Stimulated activated CD4-positive, alpha-beta T cell treated with anti-CD3 and anti-CD28 coated beads, TNF-alpha, amount 100 ng/mL, for 24 hours (primary cell): ENCODE measurements at places on chromosomes 2 and 18.

DNA sequence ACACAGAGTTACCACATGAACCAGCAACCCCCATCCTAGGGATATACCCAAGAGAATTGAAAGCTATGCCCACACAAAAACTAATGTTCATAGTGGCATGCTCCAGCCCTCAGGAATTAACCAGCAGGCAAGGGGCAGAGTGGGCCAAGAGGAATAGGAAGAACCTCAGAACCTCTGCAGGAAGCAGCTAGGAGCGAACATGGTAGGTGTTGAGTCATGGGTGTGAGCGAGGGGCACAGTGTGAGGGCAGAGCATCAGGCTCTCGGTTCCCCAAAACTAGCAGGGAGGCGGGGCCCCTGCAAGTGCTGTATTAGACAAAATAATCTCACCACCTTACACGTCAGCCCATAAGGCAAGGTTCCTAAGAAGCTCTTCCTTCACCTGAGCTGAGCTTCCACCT, 5.6 kb upstream of the RUFY4 start:
- DNase-seq, result no peak

DNA sequence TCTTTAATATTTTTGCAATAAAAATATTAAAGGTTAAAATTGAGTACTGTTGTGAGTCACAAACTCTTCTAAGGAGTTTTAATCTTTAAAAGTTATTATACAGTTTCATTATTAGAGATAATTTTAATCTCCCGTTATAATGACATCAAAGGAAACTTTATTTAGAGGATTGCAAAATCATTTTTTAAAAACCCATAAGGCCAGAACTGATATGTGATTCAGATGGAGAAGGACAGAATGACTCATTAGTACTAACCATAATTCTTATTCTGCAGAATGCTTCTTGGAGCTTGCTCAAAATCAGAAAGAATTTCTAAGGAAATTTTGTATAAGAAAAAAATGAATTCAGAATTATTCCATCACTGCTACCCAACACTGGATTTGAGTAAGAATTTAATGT, 12.5 kb upstream of the HNRNPLL start:
- DNase-seq, result no peak

DNA sequence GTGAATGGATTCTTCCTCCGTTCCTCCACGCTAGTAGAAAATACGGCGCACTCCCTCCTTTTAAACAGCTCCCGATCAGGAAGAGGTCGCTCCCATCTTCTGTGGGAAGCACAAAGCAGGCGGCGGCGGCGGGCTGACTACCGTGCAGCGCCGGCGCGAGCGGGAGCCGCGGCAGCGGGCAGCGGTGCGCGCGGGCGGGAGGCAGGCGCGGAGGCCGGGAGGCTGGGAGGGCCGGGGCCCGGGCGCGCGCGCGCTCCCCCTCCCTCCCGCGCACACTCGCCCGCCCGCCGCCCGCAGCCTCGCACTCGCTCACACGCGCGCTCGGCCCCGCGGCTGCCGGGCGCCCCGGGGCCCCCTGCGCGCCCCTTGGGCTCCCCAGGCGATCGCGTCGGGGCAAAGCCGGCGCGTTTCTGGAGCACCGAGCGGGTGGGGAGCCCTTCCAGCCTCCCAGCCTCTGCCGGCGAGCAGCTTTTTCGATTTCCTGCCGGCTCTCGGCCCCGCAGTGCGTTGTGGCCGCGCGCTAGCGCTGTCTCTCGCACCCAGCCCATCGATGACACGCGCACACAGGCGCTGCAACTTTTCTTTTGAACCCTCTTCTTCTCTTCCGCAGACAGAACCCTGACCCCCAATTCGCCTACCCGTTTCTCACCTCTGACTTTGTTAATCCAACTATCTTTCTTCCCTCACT, at the start of gene SLC8A1:
Gene SLC8A1, minus strand, starts transcription at position 173 of the 688 bp plus-strand sequence.
- DNase-seq, result no peak

DNA sequence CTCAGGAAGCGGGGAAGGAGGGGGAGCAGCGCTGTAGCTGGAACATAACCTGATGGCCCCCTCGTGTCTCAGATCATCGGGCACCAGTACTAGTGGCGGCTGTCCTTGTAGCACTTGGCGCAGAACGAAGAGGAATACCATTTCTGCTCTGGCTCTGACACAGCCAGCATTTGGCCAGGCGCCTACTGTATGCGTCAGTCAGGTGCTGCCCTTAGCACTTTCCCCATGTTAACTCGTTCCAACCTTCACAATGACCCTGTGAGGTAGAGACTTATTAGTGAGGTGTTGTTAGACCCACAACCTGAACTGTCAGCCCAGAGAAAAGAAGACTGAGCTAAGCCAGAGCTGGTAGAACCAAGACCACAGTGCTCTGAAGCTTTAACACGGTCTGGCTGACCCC, 47.7 kb upstream of the EML6 start:
- no peak for DNase-seq

DNA sequence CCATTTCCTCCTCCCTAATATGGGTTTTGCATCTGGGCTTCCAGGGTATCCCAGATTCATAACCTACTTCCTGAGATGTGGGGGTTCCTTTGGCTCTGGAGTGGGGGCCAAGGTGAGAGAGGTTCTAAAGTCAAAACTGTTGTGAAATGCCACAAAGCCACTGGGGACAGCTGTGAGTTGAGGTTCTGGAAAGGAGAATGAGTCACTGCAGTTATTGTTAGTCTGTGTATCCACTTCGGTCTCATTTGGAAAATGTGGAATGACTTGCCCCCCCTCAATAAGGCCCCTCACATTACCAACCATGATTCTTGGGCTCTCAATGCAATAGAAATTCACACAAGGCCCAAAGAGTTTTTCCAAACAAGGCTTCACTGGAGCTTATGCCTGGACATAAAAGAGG, 51.1 kb upstream of the LGALSL start:
- DNase-seq, result no peak

- DNase-seq, result no peak
These were observed 50.5 kb downstream of the IMPA2 start for GRCh38 chr18:12031846-12032245.

DNA sequence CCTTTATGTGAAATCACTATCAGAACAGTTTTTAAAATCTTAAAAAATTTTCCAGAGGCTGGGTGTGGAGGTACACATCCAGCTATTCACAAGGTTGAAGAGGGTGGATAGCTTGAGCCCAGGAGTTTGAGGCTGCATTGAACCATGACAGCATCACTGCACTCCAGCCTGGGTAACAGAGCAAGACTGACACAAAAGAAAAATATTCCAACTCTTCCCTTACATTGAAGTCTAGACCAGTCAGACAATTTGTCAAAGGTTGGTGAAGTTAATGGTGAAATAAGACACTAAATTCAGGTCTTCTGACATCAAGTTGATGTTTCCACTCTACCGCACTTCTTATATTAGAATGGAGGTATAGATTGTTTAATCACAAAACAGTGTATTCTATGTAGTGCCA, 52.8 kb downstream of the HYCC2 start:
- DNase-seq, result no peak

DNA sequence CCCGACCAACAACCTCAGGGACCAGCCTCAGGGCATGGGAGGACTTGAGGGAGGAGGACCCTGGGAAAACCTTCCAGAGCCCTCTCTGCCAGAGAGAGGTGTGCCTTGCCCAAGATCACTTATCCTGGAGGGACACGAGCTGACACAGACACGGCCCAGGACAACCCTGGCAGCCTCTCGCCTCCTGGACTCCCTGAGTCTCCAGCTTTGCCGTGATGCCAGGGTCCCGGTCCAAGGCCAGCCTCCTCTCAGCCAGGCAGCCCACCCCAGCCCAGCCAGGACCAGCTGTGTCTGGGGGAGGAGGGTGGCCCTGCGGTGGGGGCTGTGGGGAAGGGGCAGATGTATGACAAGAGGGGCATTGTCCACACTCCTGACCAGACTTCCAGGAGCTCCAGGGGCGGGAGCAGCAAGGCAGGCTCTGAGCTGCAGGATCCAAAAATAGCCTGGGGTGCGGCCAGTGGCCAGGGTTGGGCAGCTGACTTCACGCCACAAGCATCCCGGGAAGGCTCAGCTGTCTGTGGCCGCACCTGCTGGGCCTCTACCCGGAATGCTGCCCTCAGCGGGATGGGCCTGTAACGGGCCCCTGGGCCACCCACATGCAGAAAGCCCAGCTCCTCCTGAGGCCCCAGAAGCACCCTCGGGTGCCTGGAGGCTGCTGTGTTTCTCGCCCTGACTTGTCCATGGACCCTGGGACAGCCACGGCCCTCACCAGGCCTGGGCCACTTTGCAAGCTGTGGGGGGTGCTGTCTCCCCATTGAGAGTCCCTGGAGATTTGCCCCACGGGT, 65.5 kb upstream of the GPC1 start:
- DNase-seq, result no peak

DNA sequence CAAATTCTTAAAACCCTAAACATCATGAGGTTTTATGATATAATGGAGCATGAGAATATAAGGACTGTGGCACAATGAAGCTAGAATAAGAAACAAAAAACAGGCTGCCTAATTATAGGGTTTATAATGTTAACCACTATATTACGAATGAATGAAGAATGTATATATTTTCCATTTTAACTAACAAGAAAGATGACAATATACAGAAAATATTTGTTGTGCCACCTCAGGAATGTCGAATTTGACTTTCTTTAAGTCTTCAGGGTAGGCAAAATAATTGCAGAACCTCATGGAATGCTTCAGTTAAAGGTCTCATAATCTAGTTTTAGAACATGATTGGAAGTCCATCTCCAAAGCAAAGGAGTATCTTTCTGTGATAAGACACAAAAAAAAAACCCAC, 282.9 kb upstream of the SLC8A1 start:
- no peak for DNase-seq

GRCh38 chr2:218824004-218824403, 7.6 kb downstream of the PRKAG3 start:
- no peak for DNase-seq

GRCh38 chr2:136909777-136910176, 144.4 kb downstream of the THSD7B start:
- no peak for DNase-seq

- no peak for DNase-seq
These were observed 18.7 kb downstream of the DYSF start for GRCh38 chr2:71472019-71472418.

DNA sequence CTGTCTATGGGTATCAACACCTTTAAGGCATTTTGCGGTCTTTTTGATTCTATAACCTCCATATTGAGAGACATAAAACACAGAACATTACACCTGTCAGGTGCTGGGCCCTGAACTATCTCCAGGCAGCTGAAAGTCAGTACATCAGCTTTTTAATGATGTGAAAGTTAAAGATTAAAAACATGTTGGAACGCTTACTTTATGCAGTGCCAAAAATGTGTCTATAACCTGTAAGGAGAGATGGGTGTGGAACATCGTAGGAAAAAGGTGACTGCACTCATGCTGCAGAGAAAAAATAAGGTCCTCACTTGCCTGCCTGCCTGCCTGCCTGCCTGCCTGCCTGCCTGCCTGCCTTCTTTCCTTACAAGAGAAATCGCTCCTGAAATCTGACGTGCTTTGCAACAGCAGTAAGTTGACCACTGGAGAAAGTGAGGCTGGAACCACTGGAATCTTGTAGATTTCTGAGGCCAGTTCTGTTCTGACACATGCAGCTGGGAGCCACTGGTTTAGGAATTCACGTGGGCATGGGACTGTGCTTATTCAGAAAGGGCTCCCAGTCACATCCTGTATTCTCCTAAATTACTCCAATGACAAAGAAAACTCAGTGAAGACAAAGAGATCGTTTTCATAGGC, 34.1 kb downstream of the BCL11A start:
- no peak for DNase-seq

DNA sequence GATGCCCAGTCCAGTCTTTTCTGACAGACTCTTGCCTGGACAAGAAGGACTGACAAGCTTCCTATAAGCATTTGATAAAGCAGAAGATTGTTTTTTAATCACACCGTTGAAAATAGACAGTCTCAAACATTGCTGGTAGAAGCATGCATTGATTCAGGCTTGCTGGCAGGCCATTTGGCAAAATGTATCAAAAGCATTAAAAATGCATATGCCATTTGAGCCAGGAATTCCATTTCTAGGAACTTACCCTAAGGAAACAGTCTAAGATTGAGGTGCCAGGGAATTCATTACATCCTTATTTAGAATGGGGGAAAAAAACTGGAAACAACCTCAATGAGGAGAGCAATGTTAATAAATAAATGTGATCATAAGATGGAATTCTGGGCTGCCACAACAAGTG, 20.7 kb downstream of the LGALSL start:
- no peak for DNase-seq

DNA sequence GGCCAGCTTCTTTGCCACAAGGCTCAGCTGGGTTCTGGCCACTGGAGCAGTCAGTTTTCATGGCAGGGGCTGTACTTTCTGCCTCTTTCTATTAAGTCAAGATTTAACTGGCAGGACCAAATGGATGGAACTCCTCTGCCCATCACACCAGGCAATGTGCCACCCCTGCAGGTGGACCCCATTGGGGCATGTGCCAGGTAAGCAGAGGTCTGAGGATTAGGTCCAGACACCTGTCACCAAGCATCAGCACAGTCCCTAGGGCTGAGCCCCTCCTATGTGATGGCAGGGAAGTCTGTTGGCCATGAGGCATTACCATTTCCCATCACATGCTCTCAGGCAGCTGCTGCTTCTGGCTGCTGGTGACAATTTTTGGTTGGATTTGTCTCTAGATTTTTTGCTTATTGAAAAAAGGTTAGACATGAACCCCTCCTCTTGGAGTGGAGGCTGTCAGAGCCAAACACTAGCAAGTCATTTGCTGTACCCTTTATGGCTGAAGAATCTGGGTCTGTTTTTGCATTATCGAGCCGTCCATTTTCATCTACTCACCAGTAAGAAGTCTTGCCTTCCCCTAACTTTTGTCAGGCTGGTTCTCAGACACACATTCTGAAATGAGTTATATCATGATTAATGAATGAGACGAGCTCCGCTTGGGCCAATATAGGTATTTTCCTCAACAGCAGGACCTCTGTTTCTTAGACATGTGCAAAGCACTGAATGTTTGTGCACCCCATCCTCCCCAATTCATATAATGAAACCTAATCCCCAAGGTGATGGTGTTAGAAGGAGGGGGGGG, 328.0 kb downstream of the TSN start:
- no peak for DNase-seq

- DNase-seq, result no peak
These were observed 93.9 kb downstream of the DGKD start for GRCh38 chr2:233448220-233448559.

GRCh38 chr2:171436307-171436706, 2.3 kb downstream of the DCAF17 start:
- DNase-seq, result no peak

DNA sequence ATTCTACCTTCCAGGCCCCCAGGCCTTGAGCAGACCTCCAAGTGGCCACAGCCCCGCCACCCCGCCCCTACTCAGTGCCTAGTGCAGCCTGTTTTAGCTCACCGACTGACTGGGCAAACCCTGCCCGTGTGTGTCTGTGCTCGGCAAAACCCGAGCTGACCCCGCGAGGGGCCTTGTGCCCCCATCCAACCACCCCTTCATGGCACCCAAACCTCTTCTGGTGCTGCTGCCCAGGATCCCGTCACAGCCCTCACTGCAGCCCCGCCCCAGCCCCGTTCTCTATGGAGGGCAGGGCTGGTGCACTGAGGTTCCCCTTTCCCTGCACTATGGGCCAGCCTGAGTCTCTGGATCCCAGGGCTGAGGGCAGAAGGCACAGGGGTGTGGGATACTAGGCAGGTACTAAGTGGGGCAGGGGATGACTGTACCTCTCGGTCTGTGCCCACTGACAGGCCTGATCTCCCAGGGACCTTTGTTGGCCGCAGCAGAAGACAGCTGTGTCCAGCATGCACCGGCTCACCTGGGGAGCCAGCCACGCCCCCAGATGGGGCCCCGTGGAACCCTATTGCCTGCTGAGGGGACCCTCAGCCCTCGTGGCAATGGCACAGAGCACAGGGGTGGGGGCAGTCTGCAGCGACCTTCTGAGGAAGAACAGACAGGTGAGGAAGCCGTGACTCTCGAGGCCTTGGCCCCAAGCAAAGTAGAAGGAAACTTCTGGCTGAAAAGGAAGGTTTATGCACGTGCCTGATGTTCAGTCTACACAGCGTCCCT, 69.9 kb upstream of the OTOS start:
- no peak for DNase-seq
